Natural killer cell treated with Interleukin-12 subunit alpha and Interleukin-12 subunit beta and Interleukin-15 and Interleukin-18, amount 100 ng/mL, for 72 hours (primary cell): ENCODE measurements at places on chromosomes 13 and 19.

DNA sequence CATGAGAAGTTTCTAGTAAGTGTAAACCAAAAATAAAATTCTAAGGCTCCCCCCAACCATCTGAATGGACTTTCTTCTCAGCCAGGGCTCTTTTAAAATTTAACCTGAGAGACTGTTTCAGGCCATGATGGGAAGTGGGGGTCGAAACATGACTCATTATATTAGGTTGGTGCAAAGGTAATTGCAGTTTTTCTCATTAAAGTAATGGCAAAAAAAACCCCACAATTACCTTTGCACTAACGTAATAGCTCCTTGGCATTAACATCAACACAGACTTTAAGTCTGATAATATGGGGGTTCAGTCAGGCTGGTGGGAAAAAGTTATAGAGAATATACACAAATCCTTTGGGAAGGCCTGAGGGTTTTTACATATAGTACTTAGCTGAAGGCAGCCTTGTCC lies 9.4 kb upstream of the SPART start:
- DNase-seq: no peak

DNA sequence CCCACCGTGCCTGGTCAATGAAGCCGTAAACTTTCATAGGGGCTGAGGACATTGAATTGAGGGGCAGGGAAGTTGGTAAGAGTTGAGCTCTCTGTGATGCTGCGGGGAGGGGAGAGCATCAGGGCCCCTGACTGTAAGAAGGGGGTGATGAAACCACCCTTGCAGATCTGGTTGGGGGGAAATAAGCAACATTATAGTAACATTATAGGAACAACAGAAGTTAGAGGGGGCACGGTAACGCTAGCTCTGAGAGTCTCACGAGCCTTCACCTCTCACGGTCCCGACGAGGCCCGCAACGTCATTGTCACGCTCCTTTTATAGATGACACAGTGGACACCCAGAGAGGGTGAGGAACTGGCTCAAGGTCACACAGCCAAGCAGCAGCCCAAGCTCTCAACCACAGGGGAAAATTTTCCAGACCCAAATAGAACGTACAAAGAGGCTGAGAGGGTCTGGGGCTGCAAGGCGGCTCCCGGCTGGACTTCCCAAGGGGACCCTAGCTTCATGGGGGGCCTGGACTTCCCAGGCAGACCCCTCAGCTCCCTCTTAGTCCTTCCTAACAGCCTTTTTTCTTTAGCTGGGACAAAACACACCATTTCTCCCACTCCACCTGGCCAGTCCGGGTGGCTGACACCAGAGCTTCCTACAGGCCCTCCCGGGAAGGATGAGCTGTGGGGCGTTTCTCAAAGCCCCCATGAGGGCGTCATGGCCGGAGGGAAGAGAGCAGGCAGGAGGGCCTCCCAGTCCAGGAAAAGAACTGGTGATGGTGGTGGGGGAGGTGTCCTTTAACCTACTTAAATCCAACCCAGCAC lies 4.1 kb downstream of the TLE5 start:
- no peak for DNase-seq

GRCh38 chr13:25795277-25795676 lies 256.5 kb downstream of the SHISA2 start:
- no peak for DNase-seq

GRCh38 chr13:109764045-109764444 lies 22.3 kb downstream of the IRS2 start:
- no peak for DNase-seq

- DNase-seq: no peak
Observed at GRCh38 chr19:5966215-5966614, 11.7 kb downstream of the RANBP3 start.

GRCh38 chr19:29576761-29577648 lies 29.1 kb upstream of the POP4 start:
- DNase-seq: no peak

DNA sequence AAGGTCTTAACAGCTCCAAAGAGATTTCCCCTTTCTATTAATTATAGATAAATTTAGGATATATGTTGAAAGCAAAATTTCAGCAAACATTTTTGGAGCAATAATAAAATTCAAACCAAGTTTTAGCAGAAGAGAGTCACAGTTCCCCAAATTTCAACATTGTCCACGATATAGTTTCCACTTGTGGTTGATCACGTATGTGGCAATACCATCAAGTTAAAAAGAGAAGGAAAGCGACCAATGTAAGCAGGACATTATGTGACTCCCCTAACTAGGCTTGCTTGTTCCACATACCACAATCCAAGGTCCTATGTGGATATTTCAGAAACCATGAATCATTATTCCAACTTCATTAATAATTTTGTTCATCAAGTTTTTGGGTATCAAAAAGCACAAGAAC lies 52.8 kb downstream of the ELF1 start:
- no peak for DNase-seq

DNA sequence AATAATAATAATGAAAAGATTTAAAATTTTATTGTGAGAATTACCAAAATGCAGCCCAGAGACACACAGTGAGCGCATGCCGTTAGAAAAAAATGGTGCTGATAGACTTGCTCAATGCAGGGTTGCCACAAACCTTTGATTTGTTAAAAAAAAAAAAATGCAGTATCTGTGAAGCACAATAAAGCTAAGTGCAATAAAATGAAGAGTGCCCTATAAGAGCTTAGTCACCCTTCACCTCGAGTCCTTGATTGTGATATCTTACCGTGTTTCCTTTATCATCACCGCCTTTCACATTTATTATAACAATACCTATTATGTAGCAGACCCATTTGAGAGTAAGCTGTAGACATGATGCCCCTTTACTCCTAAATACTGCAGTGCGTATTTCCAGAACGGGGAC lies 83.2 kb downstream of the SLC6A16 start:
- DNase-seq: no peak

GRCh38 chr13:81771951-81772350 lies 1431.0 kb upstream of the SPRY2 start:
- no peak for DNase-seq

DNA sequence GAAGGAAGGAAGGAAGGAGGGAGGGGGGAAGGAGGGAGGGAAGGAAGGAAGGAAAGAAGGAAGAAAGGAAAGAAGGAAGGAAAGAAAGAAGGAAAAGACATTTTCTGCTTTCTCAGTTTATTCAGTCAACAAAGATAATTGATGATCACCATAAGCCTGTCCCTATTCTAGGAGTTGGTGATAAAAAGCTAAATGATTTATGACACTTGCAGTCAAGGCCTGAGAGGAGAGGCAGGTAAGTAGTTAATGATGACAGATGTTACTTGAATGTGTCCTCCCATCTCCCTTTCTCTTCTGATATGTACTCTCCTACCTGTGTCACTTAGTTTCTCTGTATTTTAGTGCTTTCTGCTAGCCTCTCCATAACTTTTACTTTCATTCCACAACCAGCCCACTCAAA lies 141.3 kb downstream of the SLITRK6 start:
- no peak for DNase-seq

DNA sequence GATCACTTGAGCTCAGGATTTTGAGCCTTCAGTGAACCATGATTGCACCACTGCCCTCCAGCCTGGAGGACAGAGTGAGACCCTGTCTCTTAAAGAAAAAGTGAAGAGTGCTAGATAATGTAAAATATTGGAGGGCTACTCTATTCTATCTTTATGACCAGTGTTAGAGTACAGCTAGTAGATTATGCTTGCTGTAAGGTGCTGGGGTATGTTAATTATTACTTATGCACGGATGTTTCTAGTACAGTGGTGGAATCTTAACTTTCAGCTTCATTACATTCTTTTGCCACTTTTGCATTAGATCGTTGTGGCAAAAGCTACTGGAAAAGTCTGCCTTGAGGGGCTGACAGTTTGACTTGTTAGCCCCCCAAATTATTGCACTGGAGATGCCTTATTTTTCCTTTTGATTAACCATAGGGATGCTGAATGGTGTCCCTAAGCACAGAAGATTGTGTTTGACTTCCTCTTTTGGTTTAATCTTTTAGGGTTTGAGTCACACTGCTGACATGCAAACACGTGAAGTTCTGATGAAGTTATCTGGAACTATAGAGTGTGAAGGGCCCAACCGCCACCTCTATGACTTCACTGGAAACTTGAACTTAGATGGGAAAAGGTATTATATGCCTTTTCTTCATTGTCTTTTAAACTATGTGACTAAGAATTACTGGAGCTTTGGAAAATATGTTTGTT lies 169.8 kb downstream of the ATP8A2 start:
- DNase-seq: no peak

- no peak for DNase-seq
Observed at GRCh38 chr19:39544911-39545310, 5.0 kb upstream of the EID2 start.

DNA sequence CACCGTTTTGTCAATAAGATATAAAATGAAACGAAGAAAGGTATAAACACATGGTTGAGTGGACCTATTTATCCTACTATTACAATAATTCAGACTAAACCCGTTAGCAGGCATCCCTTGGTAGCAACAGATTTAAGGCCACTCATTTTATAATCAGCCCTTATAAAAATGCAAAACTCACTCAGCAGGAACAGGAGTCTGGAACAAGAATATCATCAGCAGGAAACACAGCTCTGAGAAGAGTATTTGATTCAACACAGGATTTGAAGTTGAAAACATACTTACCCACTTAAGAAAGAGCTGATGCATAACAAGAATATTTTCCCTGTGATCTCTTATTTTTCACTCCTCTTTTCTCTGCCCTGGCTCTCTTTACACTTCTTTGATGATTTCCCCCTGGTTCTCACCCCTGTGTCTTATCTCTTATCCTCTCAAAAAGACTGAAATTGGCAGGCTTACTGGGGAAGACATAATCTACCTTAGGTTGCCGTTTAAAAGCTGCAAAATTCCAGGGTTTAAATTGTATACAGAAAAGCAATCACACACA lies 1722.7 kb downstream of the SLITRK5 start:
- DNase-seq: no peak

DNA sequence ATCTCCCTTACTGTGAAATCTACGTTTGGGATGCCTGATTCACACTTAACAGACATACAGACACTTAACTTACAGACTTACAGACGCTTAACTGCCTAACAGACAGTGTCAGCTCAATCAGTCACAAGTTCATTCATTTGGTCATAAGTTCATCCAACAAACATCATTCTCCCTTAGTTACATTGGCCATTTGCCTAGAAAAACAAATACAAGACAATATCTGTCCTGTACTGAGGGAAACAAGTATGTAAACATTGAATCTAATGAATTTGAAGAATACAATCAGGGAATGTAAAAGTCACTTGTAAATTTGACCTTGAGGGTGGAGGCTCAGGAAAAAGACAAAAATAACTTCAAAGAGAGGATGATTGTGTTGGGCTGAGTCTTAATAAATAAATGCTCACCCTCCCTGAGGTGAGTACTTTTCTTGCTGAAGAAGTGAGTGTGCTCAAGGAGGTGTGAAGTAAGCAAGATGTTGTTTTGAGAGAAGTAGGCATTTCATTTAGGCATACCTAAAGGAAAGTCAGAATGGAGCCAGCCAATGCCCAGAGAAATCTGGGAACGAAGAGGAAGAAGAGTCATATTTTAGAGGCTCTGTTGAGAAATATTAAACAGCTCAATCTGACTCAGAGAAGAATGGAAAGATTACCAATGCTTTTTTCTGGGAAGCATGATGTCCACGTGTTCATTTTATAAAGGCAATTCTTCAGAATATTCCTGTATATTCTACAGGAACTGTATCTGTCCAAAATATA lies 958.4 kb upstream of the SLC10A2 start:
- DNase-seq: no peak

GRCh38 chr13:22055259-22055658 lies 384.4 kb downstream of the FGF9 start:
- DNase-seq: no peak

GRCh38 chr19:32038021-32038920 lies 307.1 kb upstream of the ZNF507 start:
- DNase-seq: no peak

- DNase-seq: no peak
Observed at GRCh38 chr13:73602295-73602694, 531.9 kb downstream of the KLF12 start.

DNA sequence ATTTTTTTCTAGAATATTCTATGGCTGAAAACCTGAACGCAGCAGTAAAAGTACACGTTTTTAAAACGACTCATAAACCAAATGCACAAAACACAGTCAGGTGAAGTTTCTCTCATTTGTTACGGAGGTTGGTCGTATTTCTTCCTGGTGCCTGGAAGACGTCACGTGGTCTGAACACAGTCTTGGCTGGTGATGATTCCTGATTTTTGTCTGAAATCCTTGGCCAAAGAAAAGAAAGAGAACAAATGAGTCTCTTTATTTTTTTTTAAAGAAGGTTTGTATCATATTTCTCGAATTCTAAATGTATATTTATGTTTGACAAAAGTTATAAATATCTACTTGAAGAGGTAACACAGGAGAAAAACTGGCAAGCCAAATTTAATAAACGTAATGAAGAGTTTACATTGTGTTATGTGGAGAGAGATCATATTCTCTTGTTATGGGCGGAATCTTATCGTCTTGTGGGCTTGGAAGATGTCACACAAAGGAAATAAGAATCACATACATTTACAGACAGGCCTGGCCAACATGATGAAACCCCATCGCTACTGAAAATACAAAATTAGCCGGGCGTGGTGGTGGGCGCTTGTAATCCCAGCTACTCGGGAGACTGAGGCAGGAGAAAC lies 10.0 kb upstream of the PNMA8A start:
- DNase-seq: no peak

DNA sequence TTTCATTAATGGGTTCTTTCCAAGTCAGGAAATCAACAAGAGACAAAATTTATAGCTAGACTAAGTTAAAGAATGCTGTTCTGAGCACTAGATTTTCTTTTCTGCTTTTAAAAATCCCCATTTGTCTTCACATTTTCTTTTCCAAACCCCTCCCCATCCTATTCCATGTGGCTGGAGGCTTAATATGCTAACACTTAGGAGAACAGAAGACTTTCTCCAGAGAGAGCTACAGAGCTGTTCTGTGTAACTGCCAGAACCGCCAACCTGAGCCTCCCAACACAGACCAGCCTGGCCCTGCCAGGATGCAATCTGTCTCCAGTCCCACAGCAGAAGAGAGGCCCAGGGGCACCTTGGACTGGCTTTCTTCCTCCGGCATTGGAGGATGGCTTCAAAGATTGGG lies 264.1 kb downstream of the NDFIP2 start:
- DNase-seq: no peak

GRCh38 chr13:41835871-41836270 lies 125.0 kb downstream of the VWA8 start:
- no peak for DNase-seq

- DNase-seq: no peak
Observed at GRCh38 chr13:93118081-93118615, 108.5 kb upstream of the GPC6 start.

DNA sequence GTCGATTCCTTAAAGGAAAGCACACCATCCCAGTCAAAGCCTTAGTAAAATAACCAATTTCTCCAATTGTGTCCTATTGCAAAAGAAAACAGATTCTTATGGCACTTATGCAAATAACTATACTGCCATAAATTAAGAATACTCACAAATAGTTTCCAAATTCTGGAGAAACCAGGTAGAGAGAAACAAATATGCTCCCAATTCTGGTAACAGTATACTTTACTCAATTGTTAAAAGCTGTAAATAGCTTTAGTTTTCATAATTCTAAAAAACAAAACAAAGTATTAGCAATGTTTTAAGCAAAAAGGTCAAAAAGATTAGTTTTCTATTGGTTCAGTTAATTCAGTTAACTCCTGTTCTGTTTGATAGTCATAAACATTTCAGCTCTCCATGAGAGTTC lies 18.2 kb upstream of the UBAC2 start:
- no peak for DNase-seq
